ENCODE measurements at places on chromosomes 3 and 15.

DNA sequence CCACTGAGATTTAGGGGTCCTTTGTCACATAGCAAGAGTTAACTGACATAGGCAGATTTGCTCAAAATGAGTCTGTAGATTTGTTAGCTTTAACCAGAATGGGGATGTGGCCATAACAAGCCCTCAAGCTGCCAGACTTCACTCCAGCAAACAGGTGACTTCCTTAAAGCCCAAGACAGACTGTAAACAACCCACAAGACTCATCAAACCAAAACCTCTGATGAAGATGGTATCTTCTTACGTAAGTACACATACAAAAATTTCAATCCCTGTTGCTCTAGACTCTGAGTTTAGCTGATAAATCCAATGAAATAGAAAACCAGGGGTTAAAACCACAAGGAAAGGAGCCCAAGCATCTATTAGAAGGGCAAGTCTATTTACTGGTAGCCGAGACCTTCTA, 18.2 kb upstream of the ZBTB20 start:
- DNase-seq: no peak

GRCh38 chr3:188007897-188008296, 146.1 kb upstream of the LPP start:
- no peak for DNase-seq

- DNase-seq: no peak
Observed at GRCh38 chr3:123488645-123489347, 39.9 kb upstream of the ADCY5 start.

- DNase-seq: peak; percentile 66
Observed at GRCh38 chr15:72319360-72319984, 485 bp downstream of the CELF6 start.

DNA sequence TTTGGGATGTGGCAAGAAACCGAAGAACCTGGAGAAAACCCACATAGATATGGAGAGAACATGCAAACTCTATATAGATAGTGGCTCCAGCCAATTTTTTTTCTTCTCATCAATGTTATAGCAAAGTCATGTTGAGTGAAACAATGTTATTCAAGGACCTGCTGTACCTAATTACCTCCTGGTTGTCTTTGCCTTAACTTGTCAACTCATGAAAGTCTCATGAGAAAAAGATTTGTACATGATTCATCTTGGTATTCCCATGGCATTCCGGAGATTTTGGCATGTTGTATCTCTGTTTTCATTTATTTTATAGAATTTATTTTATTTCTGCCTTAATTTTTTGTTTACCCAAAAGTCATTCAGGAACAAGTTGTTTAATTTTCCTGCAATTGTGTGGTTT, 303.8 kb upstream of the CDIN1 start:
- no peak for DNase-seq
